ENCODE measurements at places on chromosomes 6 and 20. TPM values are rescaled to one million over a fixed set of nuclear protein-coding genes. Genes with fewer than 3 reads are reported as not detected.

GSTA2 gene
- 65.4 TPM for total RNA-seq

SPTLC3 gene
- total RNA-seq: 34.7 TPM

NKAIN2 gene
- total RNA-seq: not detected

ECT2L gene
- total RNA-seq: not detected

NOTCH4 gene
- 0.43 TPM for total RNA-seq

CST4 gene
- total RNA-seq: 2.7 TPM

DDX43 gene
- total RNA-seq: not detected

- no peak overlapping the region for H3K4me3 ChIP-seq
- H3K36me3 ChIP-seq: no peaks in the 10 kb centered on the region
- H3K4me1 ChIP-seq: no peaks in the 10 kb centered on the region
- H3K27ac ChIP-seq: no peak overlapping the region
- H3K27me3 ChIP-seq: no peaks in the 10 kb centered on the region
Measured at GRCh38 chr6:53578371-53578770, 33.5 kb upstream of the GCLC start.

DNA sequence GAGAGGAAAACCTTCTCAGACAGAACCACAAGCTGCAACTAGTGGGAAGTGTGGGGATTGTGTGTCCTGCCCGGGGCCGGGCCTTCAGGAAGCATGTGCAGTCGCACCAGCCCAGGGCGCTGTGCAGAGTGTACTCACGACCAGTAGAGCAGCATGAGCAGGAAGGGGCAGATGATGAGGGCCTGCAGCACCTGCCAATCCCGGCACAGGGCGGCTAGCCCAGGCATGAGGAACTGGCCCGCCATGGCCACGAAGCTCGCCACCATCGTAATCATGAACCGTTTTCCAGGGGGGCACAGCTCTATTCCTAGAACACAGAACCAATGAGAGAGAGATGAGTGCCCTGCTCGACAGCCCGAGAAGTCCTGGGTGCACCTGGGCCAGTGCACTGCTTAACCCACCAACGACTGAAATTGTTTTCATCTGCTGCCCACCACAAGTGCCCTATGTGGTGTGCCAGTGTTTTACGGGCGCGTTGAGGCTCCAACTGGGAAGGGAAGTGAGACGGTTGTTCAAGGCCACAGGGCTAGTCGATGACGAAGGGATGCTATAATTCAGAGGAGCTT lies 65.0 kb downstream of the PSMG4 start:
- no peaks in the 10 kb centered on the region for H3K4me1 ChIP-seq
- no peak overlapping the region for H3K27ac ChIP-seq
- DNase-seq: no peak
- H3K4me3 ChIP-seq: no peak overlapping the region
- no peaks in the 10 kb centered on the region for H3K27me3 ChIP-seq
- H3K36me3 ChIP-seq: no peaks in the 10 kb centered on the region

DNA sequence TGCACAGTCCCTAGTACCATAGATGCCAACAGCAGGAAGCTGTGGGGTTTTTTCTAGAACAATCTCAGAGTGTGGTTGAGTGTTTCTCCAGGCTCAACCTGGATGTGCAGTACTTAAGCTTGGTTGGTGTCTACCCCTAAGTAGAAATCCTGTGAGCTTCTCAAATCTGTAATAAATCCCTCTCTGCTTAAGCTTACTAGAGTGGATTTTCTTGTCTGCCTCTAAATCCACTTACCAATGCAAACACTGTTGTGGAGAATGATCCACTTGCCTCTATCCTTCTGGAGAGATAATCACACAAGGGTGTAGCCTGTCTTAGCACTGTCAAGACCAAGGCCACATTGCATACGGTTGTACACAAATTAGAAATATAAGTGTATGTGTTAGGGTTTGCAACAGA lies 43.3 kb upstream of the CLIC5 start:
- DNase-seq: no peak
- peaks cover 15% of the 10 kb centered on the region for H3K4me1 ChIP-seq
- no peaks in the 10 kb centered on the region for H3K36me3 ChIP-seq
- H3K27ac ChIP-seq: no peak overlapping the region

DNA sequence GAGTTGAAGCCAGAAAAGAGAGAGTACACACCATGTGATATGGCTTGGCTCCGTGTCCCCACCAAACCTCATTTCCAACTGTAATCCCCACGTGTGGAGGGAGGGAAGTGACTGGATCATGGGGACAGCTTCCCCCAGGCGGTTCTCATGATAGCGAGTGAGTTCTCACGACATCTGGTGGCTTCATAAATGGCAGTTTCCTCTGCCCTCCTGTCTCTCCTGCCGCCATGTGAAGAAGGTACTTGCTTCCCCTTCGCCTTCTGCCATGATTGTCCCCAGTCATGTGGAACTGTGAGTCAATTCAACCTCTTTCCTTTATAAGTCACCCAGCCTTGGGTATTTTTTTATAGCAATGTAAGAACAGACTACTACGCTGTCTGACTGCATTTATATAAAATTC lies 40.3 kb downstream of the TAF4 start:
- H3K4me1 ChIP-seq: no peaks in the 10 kb centered on the region
- no peak overlapping the region for H3K27ac ChIP-seq
- no peaks in the 10 kb centered on the region for H3K27me3 ChIP-seq
- H3K36me3 ChIP-seq: no peaks in the 10 kb centered on the region

GRCh38 chr6:29845405-29846006 lies 17.9 kb downstream of the HLA-G start:
- H3K36me3 ChIP-seq: no peaks in the 10 kb centered on the region
- peak; percentile 8 for DNase-seq
- no peak overlapping the region for H3K4me3 ChIP-seq

DNA sequence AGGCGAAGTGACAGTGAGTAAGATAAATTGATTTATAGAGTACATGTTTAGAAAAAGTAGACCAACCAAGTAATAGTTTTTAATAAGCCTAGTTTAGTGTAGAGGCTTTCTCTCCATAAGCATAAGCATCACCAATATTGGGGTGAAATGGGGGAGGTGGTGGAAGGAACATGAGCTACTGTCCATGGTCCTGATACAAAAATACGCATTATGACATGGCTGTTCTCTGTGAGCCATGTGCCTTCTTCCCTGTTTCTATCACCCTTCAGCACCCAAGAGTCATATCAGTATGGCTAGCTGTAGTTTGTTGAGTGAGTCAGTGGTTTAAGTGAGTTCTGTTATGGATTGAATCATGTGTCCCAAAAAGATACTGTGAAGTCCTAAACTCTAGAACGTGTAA lies 150.8 kb downstream of the EDN1 start:
- no peaks in the 10 kb centered on the region for H3K36me3 ChIP-seq
- H3K4me1 ChIP-seq: peaks cover 45% of the 10 kb centered on the region
- no peaks in the 10 kb centered on the region for H3K27me3 ChIP-seq

DNA sequence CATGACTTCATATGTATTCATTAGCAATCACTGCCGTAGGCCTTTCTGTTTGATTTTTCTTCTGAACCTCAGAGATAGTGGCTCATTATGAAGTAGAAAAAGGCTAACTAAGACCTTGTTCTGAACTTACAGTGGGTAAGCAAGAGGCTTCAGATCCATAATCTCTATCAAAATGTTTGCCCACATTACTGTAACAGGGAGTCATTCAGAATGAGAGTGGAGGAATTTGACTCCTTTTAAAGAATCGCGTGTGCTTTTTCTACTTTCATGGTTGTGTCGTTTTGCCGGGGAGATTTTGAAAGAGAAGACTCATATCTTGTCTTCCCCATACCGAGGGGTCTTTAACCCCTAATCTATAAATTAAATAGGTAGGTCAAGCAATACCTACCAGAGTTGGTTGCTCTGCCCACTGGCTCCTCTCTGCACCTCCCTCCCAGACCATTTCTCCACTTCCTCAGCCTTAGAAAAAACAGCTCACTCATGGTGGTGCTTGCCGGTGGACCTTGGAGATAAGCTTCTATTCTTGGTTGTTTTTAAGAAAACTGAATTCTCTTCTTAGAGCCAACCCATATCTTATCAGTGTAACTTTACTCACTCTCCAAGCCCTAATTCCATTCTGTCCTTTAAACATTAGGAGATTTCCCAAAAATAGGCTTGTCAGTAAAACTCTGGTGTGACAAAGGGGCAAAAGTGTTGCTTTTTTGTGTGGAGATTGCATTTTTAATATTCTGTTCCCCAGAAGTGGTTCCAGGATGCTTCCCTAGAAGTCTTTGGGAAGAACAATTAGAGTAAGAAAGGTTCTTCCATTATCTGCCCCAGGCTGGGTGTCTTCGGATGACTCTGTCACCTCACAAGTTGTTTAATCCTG lies 56.6 kb downstream of the E2F3 start:
- peaks cover 21% of the 10 kb centered on the region for H3K4me1 ChIP-seq
- H3K36me3 ChIP-seq: no peaks in the 10 kb centered on the region
- H3K27ac ChIP-seq: no peak overlapping the region
- H3K4me3 ChIP-seq: no peak overlapping the region

DNA sequence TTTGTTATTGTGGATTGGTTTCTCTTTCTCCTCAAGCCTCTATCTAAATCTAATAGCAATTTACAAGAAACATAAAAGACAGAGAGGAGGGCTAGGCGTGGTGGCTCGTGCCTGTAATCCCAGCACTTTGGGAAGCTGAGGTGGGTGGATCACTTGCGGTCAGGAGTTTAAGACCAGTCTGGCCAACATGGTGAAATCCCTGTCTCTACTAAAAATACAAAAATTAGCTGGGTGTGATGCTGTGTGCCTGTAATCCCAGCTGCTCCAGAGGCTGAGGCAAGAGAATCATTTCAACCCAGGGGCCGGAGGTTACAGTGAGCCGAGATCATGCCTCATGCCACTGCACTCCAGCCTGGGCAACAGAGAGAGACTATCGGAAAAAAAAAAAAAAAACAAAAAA lies 46.6 kb downstream of the SLC2A12 start:
- no peak overlapping the region for H3K4me3 ChIP-seq
- H3K27ac ChIP-seq: no peak overlapping the region
- no peaks in the 10 kb centered on the region for H3K27me3 ChIP-seq
- H3K36me3 ChIP-seq: no peaks in the 10 kb centered on the region

GRCh38 chr6:33276581-33276863 lies 401 bp upstream of the B3GALT4 start:
- H3K4me3 ChIP-seq: no peak overlapping the region
- no peak for DNase-seq
- peaks cover 18% of the 10 kb centered on the region for H3K4me1 ChIP-seq
- H3K27me3 ChIP-seq: no peaks in the 10 kb centered on the region
- H3K27ac ChIP-seq: peak overlapping the region; percentile 18
- peaks cover 9% of the 10 kb centered on the region for H3K36me3 ChIP-seq

GRCh38 chr6:149855040-149855654 lies 9.0 kb downstream of the LRP11 start:
- no peaks in the 10 kb centered on the region for H3K36me3 ChIP-seq
- DNase-seq: peak; percentile 68
- no peak overlapping the region for H3K4me3 ChIP-seq
- peak overlapping the region; percentile 81 for H3K27ac ChIP-seq
- H3K4me1 ChIP-seq: peaks cover 32% of the 10 kb centered on the region

DNA sequence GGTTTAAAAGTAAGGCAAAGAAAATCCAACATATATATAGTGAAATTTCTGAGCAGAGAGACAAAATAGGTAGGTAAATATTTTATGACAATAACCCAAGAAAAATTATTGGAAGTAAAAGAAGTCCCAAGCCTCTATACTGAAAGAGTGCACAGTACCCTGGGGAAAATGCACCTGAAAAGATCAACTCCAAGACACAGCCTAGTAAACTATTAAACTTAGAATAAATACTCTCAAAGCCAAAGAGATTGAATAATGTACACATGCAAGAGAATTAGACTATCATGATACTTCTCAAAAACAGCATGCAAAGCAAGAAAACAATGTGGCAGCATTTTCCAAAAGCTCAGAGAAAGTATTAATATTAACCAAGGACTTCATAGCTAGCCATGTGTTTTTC lies 676.8 kb upstream of the CHD6 start:
- no peak overlapping the region for H3K4me3 ChIP-seq
- DNase-seq: no peak
- no peak overlapping the region for H3K27ac ChIP-seq
- H3K27me3 ChIP-seq: no peaks in the 10 kb centered on the region
- no peaks in the 10 kb centered on the region for H3K4me1 ChIP-seq
- no peaks in the 10 kb centered on the region for H3K36me3 ChIP-seq

- no peaks in the 10 kb centered on the region for H3K27me3 ChIP-seq
- DNase-seq: no peak
- no peak overlapping the region for H3K27ac ChIP-seq
- no peak overlapping the region for H3K4me3 ChIP-seq
- H3K36me3 ChIP-seq: no peaks in the 10 kb centered on the region
- H3K4me1 ChIP-seq: no peaks in the 10 kb centered on the region
Measured at GRCh38 chr6:392441-393390, 1.2 kb downstream of the IRF4 start.

DNA sequence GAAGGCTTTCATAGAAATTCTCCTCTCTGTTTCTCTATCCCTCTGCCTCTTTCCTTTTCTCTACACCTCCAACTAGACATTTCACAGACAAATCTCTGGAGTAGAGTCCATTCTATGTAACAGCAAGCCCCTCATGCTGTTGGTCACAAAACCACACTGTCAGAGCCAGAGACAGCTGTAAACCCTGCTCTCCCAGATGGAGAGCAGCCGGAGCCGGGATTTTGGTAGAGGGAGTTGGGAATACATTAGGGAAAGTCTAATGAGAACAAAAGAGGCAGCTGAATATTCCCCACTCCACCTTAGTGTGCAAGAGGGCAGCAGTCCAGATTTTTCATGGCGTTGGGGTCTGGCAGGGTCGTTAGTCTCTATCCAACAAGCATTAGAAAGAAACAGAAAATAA lies 68.3 kb upstream of the EDN1 start:
- no peaks in the 10 kb centered on the region for H3K27me3 ChIP-seq
- no peaks in the 10 kb centered on the region for H3K36me3 ChIP-seq
- DNase-seq: no peak
- no peaks in the 10 kb centered on the region for H3K4me1 ChIP-seq

DNA sequence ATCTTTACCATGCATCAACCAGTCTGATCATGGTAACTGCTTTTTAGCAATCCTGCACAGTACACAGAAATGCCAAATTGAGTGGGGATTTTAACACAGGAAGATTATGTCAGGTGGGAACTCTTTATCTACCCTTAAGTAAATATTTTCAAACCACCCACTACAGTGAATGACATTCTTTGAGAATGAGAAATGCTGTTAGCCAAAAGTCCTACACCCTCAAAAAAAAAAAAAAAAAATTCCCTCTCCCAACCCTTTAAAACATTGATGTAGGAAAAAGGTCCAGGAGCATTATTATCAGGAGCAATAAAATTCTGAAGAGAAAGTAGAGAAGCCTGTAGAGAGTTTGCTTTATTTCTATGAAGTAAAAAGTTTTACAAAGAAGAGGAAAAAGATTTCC lies 307.2 kb upstream of the THEMIS start:
- no peaks in the 10 kb centered on the region for H3K36me3 ChIP-seq
- no peak for DNase-seq
- peaks cover 36% of the 10 kb centered on the region for H3K4me1 ChIP-seq

DNA sequence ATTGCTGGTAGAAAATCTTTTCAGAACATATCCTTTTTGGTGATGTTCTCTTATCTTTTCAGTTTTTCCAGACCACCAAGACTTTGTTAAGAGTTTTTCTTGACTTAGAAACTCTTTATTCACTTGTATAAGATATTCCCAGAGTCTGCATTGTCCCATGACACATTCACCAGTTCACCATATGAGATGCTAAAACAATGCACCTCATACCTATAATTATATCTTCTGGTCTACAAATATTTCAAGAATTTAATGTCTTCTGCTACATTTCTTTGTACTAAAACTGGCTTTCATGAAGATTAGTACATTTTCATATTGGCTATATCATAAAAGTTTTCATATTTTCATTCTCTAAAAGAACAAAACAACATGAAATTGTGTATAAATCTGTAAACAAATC lies 111.3 kb downstream of the ADGRG6 start:
- no peaks in the 10 kb centered on the region for H3K4me1 ChIP-seq
- H3K36me3 ChIP-seq: peaks cover 1% of the 10 kb centered on the region
- no peak overlapping the region for H3K27ac ChIP-seq
- no peak for DNase-seq

Data from Caco-2 (cell line).